ENCODE measurements at places on chromosomes 3 and 15.

GRCh38 chr3:141660614-141660947 is 77.5 kb upstream of the RNF7 start:
- DNase-seq = no peak

GRCh38 chr3:76311941-76312340 is 526.6 kb upstream of the ZNF717 start:
- no peak for DNase-seq

DNA sequence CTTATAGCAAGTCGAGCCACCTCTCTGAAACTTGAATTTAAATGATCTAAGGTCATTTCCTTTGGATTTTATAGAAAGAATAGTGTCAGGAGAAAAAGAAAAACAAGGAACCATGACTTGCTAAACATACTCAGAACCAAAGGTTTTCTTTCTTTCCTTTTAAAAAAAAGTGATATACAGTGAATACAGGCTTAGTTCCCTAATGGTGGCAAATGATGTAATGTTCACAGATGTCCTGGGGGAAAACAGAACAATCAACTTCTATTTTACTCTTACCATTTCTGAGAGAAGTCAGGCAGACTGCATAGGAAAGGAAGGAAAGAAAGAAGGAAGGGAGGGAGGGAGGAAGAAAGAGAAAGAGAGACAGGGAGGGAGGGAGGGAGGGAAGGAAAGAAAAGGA is 56.5 kb downstream of the ST6GAL1 start:
- no peak for DNase-seq

DNA sequence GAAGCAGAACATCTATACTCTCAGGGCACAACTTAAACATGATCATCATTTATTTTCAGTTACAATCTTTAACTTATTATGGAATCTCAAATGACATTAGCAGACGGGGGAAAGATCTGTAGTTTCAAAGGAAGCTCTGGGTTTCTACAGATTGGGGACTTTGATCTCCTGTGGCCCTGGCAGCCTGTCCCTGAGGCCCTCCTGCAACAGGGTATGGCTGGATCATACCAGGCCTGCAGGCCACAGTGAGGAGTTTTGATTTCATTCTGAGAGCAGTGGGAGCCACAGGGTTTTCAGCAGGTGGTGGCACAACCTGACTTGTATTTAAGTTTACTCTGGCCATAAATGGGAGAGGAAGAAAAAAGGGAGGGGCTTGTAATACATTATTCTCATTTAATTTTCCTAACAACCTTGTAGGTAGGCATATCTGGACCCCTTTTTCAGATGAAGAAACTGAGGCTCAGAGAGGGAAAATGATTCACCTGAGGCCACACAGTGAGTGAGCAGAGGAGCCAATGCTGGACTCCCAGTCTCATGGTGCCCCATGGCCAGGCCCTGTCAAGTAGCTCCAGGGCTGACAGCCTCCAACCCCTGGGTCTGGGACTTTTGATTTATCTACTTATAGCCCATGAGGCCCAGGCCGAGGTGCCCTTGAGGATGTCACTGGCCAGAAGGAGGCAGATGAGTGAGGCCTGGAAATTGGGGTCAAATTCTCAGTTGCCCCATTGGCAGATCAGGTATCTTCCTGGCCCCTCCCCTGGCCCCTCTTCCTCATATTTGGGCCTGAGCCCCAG is 71.0 kb downstream of the ATP2B2 start:
- no peak for DNase-seq

- no peak for DNase-seq
These were observed 18.6 kb downstream of the DNAJB11 start for GRCh38 chr3:186589121-186589520.

DNA sequence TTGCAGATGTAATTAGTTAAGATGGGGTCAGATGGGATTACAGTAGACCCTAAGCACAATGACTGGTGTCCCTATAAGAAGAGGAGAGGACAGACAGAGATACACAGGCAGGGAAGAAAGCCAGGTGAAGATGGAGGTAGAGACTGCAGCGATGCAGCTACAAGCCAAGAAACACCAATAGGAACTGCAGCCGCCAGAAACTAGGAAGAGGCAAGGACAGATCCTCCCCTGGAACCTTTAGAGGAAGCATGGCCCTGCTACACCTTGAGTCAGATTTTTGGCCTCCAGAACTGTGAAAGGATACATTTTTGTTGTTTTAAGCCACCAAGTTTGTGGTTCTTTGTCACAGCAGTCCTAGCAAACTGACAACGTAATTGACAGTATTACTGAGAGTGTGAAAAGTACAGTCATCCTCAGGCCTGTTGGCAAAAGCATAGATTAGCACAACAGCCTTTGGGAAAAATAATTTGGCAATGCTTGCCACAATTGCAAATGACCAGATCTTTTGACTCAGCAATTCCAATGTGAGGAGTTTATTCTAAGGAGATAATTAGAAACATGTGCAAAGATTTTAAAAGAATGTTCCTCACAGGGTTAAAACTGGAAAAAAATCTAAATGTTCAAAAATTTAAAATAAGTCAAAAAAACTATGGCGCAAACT is 82.6 kb upstream of the TJP1 start:
- DNase-seq = no peak

DNA sequence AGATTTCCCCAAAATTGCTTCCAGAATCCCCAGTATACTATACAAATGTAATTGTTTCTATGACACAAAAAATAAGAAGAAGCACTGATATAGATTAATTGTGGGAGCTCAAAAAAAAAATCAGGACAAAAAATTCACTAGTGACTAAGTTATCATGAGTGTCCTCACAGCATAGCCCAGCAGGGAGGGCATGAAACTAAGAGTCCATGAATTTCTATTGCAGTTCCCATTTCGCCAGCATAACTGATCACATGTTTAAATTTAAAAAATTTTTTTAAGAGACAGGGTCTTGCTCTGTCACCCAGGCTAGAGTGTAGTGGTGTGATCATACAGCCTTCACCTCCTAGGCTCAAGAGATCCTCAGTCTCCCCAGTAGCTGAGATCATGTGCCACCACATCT is 10.6 kb downstream of the NCEH1 start:
- no peak for DNase-seq

GRCh38 chr3:71398157-71398836 is 185.2 kb downstream of the FOXP1 start:
- DNase-seq = no peak

GRCh38 chr3:33075995-33076394 is 21.0 kb downstream of the GLB1 start:
- no peak for DNase-seq

- DNase-seq = peak; percentile 8
These were observed 64.2 kb downstream of the SCAPER start for GRCh38 chr15:76840830-76841460.

Data from activated CD4-positive, alpha-beta T cell treated with anti-CD3 and anti-CD28 coated beads, Interleukin-2, amount 10 ng/mL, durations not matched to agents 7 days and 5 days (primary cell).